ENCODE measurements at places on chromosomes 7 and 10.

DNA sequence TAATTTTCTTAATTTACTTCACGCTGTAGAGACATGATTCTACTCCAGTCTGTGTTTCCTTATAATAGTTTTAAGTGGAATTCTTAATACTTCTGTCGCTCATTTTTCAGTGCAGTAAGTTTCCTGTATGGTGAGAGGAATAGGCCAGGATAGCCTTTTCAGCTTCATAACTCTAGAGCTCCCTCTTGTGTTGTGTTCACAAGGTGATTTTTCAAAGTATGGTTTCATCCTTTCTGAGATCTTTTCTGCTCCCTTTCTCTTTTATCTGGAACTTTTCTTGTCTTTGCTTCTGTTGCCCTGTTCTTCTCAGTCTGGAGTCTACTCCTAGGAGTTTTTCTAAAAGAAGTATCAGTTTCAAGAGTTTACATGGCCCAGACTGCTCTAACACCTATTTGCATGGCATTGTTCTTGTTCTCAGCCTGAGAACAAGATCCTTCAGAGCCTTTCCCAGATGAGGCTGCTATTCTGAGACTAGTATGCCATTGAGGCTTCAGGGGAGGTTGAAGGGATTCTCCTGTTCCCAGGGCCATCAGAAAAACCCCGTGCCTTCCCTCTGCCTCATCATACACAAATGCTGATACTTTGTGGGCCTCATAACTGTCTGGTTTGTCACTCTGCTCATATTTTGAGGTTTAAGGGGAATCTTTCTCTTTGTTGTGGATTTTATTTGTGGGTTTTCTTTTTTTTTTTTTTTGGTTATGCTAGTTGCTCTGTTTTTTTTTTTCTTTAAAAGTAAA lies 21.8 kb downstream of the NET1 start:
- no peak for DNase-seq

DNA sequence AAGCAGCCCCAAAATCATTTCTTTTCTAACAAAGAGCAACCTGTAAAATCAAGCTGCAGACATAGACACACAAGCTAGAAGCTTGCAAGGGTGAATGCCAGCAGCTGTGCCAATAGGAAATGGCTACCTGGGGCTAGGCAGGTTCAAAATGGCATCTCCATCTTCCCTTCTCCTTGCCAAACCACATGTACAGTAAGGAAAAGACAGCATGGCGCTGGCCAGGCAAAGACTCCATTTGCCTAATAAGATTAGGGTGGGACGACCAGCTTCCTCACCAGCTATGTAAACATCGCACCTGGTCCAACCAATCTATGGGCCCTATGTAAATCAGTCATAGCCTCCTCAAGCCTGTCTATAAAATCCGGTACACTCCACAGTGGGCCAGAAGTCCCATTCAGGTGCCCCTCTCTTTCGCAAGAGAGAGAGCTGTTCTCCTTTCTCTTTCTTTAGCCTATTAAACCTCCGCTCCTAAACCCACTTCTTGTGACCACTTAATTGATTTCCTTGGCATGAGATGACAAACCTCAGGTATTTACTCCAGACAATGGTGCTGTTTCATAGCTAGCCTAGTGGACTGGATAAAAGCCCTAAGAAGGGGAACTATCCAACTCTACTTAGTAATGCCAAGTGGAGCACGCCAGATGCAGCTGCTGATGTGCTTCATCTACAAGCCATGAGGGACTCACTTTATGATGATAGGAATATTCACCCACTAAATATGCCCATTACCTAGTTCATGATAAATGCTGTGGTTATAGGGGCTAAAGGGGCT lies 44.1 kb downstream of the HTR7 start:
- DNase-seq, result no peak

- DNase-seq, result no peak
These were observed 39.2 kb downstream of the DNAJC9 start for GRCh38 chr10:73207883-73208282.

- no peak for DNase-seq
These were observed 4.3 kb downstream of the GSTO2 start for GRCh38 chr10:104273286-104273685.

DNA sequence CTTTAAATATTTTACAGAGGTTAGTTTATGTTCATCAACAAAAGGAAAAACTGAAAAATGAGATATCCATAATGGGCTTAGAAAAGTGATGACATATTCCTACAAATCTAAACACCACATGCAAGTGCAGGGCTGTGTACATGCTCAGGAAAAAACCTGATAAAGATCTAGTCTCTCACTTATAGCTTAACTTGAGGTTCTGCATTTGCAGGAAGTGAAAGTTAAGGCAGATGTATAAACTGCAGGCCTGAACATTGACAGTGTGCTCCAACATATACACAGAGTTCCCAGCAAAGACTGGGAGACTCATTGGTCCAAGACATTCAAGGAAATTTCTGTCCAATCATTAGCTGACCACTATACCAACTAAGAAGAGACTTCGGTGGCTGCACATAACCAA lies 63.8 kb upstream of the RET start:
- no peak for DNase-seq

DNA sequence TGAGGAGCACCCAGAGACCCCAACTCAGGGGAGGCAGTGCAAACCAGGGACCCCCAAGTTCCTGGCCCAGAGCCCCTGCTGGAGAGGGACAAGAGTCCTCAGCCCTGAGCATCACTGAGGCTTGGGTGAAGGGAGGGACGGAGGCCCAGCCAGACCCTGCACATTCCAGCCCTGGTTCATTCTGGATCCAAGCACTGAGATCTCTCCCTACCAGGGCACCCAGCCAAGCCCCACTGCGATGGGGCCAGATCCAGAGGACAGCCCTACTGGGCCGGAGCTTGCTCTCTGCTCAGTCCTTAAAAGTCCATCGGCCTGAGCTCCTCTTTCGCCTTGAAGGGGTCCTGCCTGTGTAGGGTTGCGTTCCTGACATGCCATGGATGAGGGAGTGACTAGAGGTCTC lies 40.5 kb upstream of the RABGEF1 start:
- DNase-seq, result no peak

GRCh38 chr7:90655566-90655965 lies 59.4 kb downstream of the CDK14 start:
- no peak for DNase-seq

- no peak for DNase-seq
These were observed 41.5 kb upstream of the CXCL12 start for GRCh38 chr10:44426247-44427034.

GRCh38 chr10:112957640-112958092 lies 7.6 kb downstream of the TCF7L2 start:
- no peak for DNase-seq

GRCh38 chr10:64535131-64535867 lies 1014.1 kb downstream of the REEP3 start:
- no peak for DNase-seq

- no peak for DNase-seq
These were observed 822 bp downstream of the SAMD9L start for GRCh38 chr7:93147363-93147762.

- DNase-seq, result peak; percentile 30
These were observed 223.0 kb downstream of the AHR start for GRCh38 chr7:17521437-17521836.

GRCh38 chr7:70573696-70574095 lies 558.2 kb upstream of the GALNT17 start:
- no peak for DNase-seq
